ENCODE measurements at places on chromosomes 12 and 14.
A peak's percentile ranks its signal among the peaks of the same experiment; 100 is the strongest.

- no peak for DNase-seq
Measured at GRCh38 chr12:69275471-69275891, 36.1 kb downstream of the CPSF6 start.

- no peak for DNase-seq
Measured at GRCh38 chr12:19125325-19125724, 4.2 kb upstream of the PLEKHA5 start.

DNA sequence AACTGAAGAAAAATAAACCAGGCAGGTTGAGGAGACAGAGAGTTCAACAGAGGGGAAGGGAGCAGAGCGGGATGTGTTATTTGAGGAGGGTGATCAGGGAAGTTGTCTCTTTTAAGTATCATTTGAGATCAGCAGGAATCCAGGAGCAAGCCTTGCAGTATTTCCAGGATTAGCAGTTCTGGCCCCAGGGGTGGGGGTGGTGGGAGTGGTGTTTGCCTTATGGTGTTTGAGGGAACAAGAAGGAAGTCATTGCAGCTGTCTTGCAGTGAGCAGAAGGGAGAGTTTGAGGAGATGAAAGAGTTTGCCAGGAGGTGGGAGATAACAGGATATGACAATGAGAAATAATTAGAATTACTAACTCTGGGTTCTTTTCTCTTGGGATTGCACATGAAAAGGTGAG lies 418.6 kb downstream of the NELL2 start:
- no peak for DNase-seq

DNA sequence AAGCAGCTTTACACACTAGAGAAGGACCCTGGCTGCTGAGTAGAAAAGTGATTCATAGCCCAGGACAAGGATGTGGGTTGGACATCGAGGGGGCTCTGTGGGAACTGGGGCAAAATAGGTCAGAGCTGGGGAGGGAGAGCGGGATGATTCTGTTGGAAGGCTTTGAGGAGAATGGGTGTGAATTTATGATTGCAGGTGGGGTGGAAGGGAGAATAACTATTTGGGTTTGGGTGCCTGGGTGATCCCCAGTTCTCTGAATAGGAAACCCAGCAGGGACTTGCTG lies 13.1 kb downstream of the SERPINA3 start:
- DNase-seq = no peak

DNA sequence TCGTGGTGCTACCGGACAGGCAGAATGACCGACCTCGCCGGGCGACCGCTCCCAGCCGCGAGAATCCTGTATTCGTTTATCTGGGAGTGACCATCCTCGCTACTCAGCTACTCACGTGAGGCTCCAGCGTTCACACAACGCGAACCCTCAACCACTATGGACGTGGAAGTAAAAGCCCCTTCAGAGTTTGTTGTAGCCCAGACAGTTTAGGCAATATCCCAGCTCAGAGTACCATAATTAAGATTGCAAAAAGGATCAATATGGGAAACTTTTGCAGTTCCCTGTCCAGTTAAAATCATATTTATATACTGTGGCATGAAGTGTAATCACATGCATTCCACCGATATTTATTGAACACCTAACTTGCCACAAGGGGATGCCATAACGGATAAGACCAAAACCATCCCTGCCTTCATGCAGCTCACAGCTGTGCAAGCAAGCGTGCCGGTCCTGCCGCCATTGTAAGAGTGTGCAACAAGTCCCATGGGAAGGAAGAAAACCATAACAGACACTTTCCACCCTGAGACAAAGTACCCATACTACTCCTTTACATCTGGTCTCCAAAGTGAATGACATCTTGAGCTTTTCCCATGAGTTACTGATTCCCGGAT lies 938 bp upstream of the MAX start:
- DNase-seq = peak; percentile 23

- no peak for DNase-seq
Measured at GRCh38 chr12:65590318-65590717, 234.0 kb upstream of the HMGA2 start.

DNA sequence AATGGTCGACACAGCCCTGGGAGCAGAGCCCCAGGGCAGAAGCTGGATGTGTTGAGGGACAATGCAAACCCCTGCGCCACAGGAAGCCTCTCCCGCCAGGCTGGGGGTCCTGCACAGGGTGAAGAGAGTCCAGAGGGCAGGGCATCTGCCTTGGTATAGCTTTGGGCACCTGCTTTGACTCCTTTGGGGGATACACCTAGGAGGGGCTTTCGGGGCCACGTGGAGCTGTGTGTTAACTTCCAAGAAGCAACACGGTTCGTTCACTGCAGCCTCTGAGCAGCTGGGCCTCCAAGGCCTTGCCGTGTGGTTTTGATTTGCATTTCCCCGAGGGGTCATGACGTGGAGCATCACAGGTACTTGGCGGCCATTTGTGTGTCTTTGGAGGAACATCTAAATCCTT lies 5.8 kb upstream of the PUS1 start:
- DNase-seq = no peak

GRCh38 chr14:50812856-50813543 lies 18.0 kb downstream of the NIN start:
- DNase-seq = no peak

GRCh38 chr12:120093592-120094355 lies 22.8 kb downstream of the RAB35 start:
- DNase-seq = peak; percentile 97

GRCh38 chr12:132282950-132283771 lies 46.2 kb downstream of the GALNT9 start:
- DNase-seq = no peak

DNA sequence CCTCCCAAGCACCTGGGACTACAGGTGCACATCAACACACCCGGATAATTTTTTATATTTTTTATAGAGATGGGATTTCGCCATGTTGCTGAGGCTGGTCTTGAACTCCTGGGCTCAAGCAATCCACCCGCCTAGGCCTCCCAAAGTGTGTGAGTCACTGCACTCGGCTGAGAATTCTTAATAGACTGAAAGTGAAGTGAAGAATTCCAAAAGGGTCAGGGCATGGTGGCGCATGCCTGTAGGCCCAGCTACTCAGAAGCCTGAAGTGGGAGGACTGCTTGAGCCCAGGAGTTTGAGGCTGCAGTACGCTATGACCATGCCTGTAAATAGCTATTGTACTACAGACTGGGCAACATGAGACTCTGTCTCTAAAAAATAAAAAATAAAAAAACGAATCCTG lies 43.7 kb downstream of the TCHP start:
- DNase-seq = no peak

GRCh38 chr14:70904373-70904772 lies 2.9 kb upstream of the PCNX1 start:
- no peak for DNase-seq

DNA sequence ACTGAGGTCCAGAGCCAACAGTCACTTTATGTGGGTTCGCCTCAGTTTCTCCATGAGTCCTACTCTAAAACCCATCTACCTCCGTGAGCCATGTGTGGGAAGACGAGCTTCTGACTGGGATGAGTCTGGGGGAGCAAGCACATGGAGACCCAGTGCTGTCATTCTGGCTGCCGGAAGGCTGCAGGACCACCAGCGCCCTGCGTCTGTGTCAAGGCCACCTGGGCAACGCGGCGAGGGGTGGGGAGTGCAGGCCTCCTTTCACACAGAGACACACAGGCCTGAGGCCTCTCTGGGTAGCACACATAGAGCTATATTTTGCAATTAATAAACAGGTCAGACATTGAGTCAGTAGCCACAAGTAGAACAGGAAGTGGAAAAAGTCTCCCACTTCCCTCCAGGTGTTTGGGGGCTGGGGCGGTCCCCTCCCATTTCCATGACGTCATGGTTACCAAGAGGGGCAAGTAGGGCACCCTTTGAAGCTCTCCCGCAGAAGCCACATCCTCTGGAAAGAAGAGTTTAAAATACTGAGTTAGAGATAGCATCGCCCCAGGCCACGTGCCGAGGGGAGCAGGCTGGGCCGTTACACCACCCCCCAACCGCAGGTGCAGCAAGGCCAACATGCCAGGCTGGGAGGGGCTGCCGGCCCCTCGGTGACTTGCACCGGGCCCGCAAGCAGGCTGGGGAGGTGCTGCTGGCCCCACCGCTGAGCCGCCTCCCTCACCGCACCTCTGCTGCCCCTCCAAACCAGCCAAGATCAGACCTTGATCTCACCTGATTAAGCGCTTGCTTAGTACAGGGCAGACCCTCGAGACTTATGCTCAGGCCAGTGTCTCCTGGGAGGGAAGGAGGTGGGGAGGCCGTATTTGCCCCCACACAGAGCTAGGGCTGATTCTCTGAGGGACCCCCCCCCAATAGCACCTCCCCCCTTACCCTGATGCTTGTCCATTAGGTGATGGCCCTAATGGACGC lies 32.7 kb downstream of the DAD1 start:
- DNase-seq = no peak

DNA sequence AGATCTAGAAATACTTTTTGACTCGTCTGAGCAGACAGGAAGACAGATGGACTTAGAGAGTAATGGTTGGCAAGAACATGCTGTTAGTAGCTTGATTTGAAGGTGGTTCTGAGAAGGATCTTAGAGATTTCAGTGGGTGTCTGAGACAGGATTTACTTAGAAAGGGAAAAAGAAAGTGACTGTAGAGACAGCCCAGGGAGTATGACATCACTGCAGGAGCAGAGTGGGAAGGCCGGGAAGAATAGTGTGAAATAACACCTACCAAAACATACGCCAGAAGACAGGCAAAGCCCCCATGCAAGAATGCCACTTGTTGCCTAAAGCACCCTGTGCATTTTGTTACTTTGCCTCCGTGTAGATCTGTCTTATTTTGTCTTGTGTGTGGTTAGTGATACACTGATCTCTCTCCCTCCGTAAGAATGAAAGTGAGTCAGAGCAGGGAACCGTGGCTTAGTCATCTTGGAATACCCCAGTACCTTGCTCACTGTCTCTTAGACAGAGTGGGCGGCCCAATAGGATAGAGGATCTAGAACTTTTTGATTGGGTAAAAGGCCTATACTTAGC lies 161.3 kb upstream of the IFNG-AS1 start:
- DNase-seq = peak; percentile 14

DNA sequence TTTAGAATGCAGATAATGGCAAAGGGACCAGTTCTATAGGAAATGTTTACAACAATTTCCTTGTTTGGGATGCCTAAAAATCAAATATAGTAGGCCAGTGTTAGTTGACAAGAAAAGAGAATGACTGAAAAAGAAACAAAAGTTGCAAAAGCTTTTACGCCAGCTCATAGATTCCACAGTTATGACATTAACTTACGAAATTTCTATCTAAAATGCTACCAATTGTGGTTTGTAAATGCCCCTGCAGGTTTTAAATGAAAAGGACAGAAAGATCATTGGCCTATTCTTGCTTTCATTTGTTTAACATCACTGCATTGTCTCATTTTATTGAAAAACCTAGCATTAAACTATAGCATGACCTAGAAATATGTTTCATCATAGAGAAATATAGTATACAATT lies 345.8 kb downstream of the CCDC91 start:
- no peak for DNase-seq

DNA sequence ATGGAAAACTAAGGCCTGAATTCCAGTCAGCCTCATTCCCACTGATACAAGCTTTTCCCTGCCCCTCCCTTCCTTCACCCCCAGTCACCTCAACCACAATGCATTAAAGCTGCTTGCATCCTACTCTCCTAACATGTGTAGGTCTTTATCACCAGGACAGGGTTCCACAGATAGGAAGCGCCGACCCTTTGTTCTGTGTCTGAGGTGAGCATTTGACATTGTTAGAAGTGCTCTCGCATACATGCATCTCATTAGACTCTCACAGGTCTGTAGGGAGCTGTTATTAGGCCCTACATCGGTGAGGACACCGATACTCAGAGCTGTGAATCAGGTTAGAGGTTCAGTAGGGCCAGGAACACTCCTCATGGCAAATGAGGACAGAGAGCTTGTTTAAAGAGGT lies 13.2 kb upstream of the EDDM3A start:
- DNase-seq = no peak

- no peak for DNase-seq
Measured at GRCh38 chr14:52251724-52252123, 15.8 kb upstream of the PTGDR start.

- DNase-seq = no peak
Measured at GRCh38 chr14:91573528-91573893, 63.4 kb upstream of the PPP4R3A start.

DNA sequence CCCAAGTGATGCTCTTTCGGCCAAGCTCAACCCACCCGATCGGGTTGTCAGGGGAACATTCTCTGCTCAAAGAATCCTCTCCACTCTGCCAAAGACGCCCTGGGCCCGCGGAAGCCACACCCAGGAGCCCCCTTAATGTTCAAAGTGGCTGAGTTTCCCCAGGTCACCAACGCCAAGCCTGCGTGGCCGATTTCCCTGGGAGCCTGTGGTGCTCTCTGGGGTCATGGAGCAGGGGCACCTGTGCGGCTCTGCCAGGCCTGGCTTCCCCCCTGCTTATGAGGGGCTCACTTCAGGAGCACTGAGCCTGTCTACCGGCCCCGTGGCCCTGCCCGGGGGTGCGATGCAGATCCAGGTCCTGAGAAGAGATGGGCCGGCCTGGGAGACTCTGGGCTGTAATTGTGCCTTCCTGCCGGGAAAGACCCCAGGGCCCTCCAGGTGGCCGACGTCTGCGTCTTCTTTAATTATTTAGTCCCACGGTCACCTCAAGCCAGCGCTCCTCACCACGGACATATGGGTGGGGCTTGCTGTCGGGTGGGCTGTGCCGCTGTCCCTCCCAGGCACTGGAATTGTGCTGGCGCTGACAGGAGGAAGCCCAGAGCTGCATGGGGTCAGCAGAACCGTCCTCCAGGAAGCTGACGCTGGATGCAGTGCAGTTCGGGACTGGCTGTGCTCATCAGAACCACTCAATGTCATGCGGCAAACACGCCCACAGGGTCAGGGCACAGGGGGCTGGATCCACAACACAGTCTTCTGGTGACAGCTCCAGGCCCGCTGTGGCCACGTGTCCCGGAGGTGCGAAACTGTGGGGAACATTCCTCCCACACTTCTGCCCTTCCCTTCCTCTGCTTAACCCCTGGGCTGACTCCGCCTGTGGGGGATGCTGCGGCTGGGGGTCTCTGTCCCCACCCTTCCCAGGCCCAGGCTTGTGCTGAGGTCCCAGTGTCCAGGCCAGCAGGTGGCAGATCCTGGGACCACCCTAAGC lies 267.6 kb upstream of the SFSWAP start:
- no peak for DNase-seq

- no peak for DNase-seq
Measured at GRCh38 chr14:100268591-100269207, 29.8 kb downstream of the YY1 start.

DNA sequence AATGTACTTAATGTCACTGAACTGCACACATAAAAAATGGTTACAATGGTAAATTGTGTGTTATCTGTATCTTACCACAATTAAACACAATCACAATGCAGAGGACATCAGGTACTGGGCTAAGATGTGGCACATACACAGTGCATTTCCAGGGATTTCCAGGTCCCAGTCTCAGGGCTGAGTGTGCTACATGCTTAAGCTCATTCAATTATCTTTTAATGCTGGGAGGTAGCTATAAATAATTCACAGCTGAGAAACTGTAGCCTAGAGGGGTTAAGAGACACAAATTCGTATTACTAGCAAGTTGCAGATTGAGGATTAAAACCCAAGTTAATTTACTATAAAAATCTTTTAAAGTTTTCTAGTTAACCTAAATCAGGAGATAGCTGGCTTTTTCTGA lies 67.1 kb downstream of the CRACR2A start:
- peak; percentile 30 for DNase-seq

GRCh38 chr12:31370531-31371255 lies 44.7 kb upstream of the SINHCAF start:
- no peak for DNase-seq
